Cardiac muscle cell (in vitro differentiated cells and primary cell): ENCODE measurements at places on chromosomes 5 and 9. TPM values are rescaled to one million over a fixed set of nuclear protein-coding genes. Genes with fewer than 3 reads are reported as not detected.

The ASTN2 gene
- 7.4 and 7.7 TPM in 2 replicates for total RNA-seq

The PAEP gene
- total RNA-seq = not detected in 2 replicates

The FGD3 gene
- 0.18 and 1.3 TPM in 2 replicates for total RNA-seq

The OCLN gene
- 4.1 and 5.6 TPM in 2 replicates for total RNA-seq
